ENCODE measurements at places on chromosomes 1 and 21.
A peak's percentile ranks its signal among the peaks of the same experiment; 100 is the strongest.

DNA sequence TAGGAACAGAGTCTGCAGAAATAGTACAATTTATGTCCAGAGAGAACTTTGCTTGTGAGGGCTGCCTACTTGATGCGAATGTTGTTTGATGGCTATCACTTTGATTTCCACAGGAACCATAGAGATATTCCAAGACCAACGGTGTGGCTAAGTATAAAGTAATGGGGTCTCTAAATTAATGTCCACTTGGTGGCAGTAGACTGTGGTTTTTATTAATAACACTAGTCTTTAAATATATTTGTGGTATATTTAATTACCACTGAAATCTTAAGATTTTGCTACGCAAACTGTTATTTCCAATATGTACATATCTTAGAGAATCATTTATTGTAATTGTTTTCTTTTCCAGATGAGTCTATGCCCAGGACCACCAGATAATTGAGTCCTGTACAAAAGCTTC is 647.9 kb downstream of the PLA2G4A start:
- no peaks in the 10 kb centered on the region for H3K36me3 ChIP-seq
- no peaks in the 10 kb centered on the region for H3K27me3 ChIP-seq
- H3K4me3 ChIP-seq = no peak overlapping the region
- peaks cover 4% of the 10 kb centered on the region for H3K4me1 ChIP-seq
- no peak for DNase-seq

DNA sequence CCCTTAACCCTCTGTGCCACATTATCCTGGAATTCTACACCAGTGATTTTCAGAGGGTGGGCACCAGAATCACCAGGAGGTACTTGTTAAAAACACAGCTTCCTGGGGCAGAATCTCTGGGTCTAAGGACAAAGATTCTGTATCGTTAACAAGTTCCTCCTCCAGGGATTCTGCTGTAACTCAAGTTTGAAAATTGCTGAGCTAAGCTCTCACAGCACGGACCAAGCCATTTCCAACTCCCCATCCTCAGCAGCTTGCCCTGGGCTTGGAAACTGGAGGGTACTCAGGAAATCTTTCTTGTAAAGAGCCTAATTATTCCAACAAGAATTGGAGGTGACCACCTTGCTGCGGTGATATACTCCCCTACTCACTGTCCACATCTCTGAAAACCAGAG is 48.8 kb downstream of the TMCO4 start:
- no peaks in the 10 kb centered on the region for H3K4me1 ChIP-seq
- H3K4me3 ChIP-seq = no peak overlapping the region
- DNase-seq = no peak

- peaks cover 19% of the 10 kb centered on the region for H3K27me3 ChIP-seq
- no peaks in the 10 kb centered on the region for H3K36me3 ChIP-seq
- no peak for DNase-seq
- no peak overlapping the region for H3K4me3 ChIP-seq
- peaks cover 3% of the 10 kb centered on the region for H3K4me1 ChIP-seq
Measured at GRCh38 chr1:23904748-23905357, 8.3 kb downstream of the CNR2 start.

GRCh38 chr1:168504064-168504837 is 39.5 kb downstream of the XCL2 start:
- H3K4me3 ChIP-seq = no peak overlapping the region
- no peak for DNase-seq
- H3K27me3 ChIP-seq = no peaks in the 10 kb centered on the region
- no peak overlapping the region for H3K27ac ChIP-seq

- no peak overlapping the region for H3K4me3 ChIP-seq
- H3K36me3 ChIP-seq = no peaks in the 10 kb centered on the region
- H3K27me3 ChIP-seq = peaks cover 8% of the 10 kb centered on the region
- DNase-seq = no peak
- peaks cover 16% of the 10 kb centered on the region for H3K4me1 ChIP-seq
Measured at GRCh38 chr21:42988236-42988965, 14.0 kb downstream of the PKNOX1 start.

DNA sequence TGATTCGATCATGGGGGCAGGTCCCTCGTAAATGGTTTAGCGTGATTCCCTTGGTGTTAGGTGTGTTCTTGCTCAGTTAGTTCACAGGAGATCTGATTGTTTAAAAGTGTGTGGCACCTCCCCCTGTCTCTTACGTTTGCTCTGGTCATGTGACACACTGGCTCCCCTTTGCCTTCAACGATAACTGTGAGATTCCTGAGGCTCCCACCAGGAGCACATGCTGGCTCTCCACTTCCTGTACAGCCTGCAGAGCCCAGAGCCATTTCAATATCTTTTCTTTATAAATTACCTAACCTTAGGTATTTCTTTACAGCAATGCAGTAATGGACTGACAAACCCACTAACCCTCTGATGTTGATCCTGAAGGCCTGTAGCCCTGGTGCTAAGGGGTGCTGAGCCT is 141.9 kb downstream of the FCRL5 start:
- DNase-seq = no peak
- H3K36me3 ChIP-seq = no peaks in the 10 kb centered on the region
- peaks cover 5% of the 10 kb centered on the region for H3K27me3 ChIP-seq

- peak overlapping the region; percentile 75 for H3K27ac ChIP-seq
- H3K36me3 ChIP-seq = peaks cover 5% of the 10 kb centered on the region
- no peak for DNase-seq
- peaks cover 21% of the 10 kb centered on the region for H3K4me1 ChIP-seq
Measured at GRCh38 chr1:15618077-15618654, 908 bp downstream of the DDI2 start.

- no peaks in the 10 kb centered on the region for H3K36me3 ChIP-seq
- no peak for DNase-seq
- H3K27me3 ChIP-seq = no peaks in the 10 kb centered on the region
Measured at GRCh38 chr1:242147096-242147976, 148.4 kb upstream of the MAP1LC3C start.

DNA sequence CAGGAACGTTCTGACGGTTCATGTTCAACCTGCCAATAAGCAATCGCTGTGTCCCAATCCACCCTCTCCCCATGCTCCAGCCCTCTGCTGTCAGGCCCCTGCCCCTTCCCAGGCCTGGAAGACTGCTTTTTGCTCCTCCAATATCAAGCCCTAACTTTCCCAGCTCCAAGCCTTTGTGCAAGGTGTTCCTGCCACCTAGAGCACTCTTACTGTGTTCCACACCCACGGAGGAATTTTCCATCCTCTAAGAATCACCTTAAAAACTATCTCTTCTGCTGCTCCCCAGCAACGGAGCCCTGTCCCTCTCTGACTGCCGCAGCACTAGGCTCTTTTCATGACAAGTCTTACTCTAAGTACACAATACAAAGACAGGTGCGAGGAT is 657.9 kb downstream of the AJAP1 start:
- H3K4me1 ChIP-seq = no peaks in the 10 kb centered on the region
- H3K4me3 ChIP-seq = no peak overlapping the region
- peaks cover 2% of the 10 kb centered on the region for H3K27me3 ChIP-seq
- no peak overlapping the region for H3K27ac ChIP-seq

DNA sequence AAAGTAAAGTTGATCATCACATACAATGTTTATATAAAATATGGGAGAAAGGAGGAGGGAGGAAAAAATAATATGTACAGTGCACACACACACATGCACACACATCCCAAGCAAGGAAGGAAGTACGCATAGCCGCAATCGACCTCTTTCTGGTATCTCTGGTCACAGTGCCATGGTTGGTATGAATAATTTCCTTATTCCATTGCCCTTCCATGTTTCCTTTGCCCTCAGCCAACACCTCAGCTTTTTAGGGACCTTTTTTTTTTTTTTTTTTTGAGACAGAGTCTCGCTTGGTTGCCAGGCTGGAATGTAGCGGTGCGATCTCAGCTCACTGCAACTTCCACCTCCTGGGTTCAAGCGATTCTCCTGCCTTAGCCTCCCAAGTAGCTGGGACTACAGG is 20.6 kb downstream of the CITED4 start:
- H3K27me3 ChIP-seq = peaks cover 3% of the 10 kb centered on the region
- peak overlapping the region; percentile 89 for H3K27ac ChIP-seq
- DNase-seq = no peak
- peaks cover 30% of the 10 kb centered on the region for H3K4me1 ChIP-seq

- no peak overlapping the region for H3K27ac ChIP-seq
- H3K36me3 ChIP-seq = peaks cover 45% of the 10 kb centered on the region
- no peak for DNase-seq
- H3K4me1 ChIP-seq = peaks cover 62% of the 10 kb centered on the region
Measured at GRCh38 chr1:162351246-162351842, 25.3 kb downstream of the SPATA46 start.

GRCh38 chr1:36199934-36200741 is 24.1 kb upstream of the THRAP3 start:
- peaks cover 8% of the 10 kb centered on the region for H3K4me1 ChIP-seq
- no peak for DNase-seq
- H3K4me3 ChIP-seq = no peak overlapping the region
- no peak overlapping the region for H3K27ac ChIP-seq

DNA sequence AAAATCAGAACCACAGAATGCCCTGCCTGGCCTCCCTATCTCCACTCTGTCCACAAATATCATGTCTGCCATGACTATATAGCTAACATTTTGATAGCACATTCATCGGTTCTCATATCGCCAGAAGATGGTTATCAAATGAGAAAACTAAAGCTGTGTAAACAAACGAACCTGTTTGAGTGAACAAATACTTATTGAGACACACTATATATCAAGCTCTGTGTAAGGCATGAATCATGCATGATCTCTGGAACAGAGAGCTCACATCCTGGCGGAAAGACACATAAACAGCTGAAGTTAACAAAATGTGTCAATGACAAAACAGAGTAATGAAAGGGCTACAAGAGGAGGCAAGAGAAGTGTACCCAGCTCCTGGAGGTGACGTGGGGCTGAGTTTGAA is 13.1 kb downstream of the KCND3 start:
- H3K4me1 ChIP-seq = no peaks in the 10 kb centered on the region
- no peaks in the 10 kb centered on the region for H3K36me3 ChIP-seq

- H3K4me3 ChIP-seq = no peak overlapping the region
- peaks cover 3% of the 10 kb centered on the region for H3K4me1 ChIP-seq
- H3K27ac ChIP-seq = peak overlapping the region; percentile 30
- H3K27me3 ChIP-seq = peaks cover 12% of the 10 kb centered on the region
- no peak for DNase-seq
Measured at GRCh38 chr1:17615157-17615556, 75.7 kb downstream of the ARHGEF10L start.

GRCh38 chr1:230713915-230714764 is at the start of gene AGT:
TSS of gene AGT (minus strand) at chr1:230714122. CDS start at chr1:230710823, 3,299 bp downstream.
- H3K4me3 ChIP-seq = no peak within 1 kb of the TSS
- H3K27ac ChIP-seq = no peak within 1 kb of the TSS
- DNase-seq = no peak

GRCh38 chr1:93623436-93623835 is 58.2 kb downstream of the BCAR3 start:
- H3K4me1 ChIP-seq = peaks cover 36% of the 10 kb centered on the region
- no peaks in the 10 kb centered on the region for H3K36me3 ChIP-seq
- H3K27me3 ChIP-seq = no peaks in the 10 kb centered on the region

DNA sequence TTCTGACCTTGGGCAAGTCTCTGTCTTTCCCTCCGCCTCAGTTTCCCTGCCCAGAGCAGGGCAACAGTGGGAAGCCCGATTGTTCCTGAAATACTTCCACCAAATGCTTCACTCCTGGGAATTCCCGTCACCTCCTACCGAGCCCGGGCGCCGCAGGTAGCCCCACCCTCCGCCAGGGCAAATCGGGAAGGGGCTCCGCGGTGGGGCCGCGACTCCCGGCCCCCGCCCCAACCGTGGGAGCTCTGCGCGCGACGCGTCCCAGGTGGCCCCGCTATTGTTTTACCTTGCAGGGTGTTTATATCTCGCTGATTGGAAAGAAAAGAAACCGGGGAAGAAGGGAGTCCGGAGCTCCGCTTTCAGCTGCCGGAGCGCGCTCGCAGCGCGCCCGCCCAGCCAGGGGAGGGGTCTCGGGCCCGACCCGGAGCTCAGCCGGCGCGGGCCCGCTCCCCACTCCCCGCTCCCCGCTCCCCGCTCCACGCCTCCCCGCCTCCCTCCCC is 407 bp downstream of the IGSF3 start:
- peak overlapping the region; percentile 95 for H3K4me3 ChIP-seq
- peaks cover 23% of the 10 kb centered on the region for H3K4me1 ChIP-seq
- H3K36me3 ChIP-seq = peaks cover 7% of the 10 kb centered on the region
- H3K27ac ChIP-seq = no peak overlapping the region
- no peak for DNase-seq
- peaks cover 6% of the 10 kb centered on the region for H3K27me3 ChIP-seq

DNA sequence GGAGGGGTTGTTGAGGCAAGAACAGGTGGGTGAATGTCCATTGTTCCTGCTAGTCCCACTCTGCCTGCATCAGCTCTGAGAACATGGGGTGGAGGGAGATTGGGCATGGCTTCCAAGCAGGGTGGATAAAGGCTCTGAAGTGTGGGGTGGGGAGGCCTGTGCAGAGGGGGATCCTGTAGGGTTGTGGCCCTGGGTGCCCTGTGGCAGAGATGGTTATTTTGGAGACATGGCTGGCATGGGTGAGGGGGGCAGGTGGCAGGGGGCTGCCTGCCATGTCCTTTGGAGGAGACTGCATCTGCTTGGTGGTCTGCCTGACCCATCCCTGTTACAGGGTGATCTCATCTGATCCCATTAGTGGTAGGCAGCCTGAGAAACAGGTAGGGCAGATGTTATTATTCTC is 11.2 kb downstream of the MYOG start:
- H3K4me3 ChIP-seq = peak overlapping the region; percentile 88
- peaks cover 32% of the 10 kb centered on the region for H3K36me3 ChIP-seq
- H3K4me1 ChIP-seq = peaks cover 49% of the 10 kb centered on the region
- peaks cover 6% of the 10 kb centered on the region for H3K27me3 ChIP-seq

DNA sequence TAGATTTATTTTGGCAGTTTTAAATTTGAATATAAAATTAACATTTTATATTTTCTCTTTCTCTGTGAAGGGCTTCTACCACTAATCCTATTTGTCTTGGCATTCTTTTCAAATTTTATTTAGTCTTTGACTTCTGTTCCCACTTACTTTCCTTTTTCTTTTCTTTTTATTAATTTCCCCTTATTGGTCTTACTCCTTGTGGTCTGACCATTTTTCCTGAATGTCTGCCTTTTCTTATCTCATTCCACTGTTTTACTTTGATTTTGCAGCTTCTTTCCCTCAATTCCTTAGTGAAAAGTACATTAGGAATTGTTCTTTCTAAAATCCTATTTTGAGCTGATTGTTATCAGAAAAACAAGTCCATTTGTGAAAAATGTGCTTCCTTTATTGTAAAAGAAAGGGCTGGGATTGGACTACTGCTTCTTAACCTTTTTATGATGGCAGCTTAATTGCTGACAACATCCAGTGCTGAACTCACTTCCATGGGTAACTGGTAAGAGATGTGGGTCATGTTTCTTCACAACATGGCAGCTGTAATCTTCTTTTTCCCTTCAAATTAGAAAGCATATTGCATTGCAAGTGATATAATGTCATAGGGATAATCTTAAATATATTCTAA is 284.6 kb downstream of the DNM3 start:
- H3K27me3 ChIP-seq = peaks cover 2% of the 10 kb centered on the region
- no peak overlapping the region for H3K4me3 ChIP-seq
- no peak overlapping the region for H3K27ac ChIP-seq
- H3K36me3 ChIP-seq = peaks cover 4% of the 10 kb centered on the region
- DNase-seq = no peak

DNA sequence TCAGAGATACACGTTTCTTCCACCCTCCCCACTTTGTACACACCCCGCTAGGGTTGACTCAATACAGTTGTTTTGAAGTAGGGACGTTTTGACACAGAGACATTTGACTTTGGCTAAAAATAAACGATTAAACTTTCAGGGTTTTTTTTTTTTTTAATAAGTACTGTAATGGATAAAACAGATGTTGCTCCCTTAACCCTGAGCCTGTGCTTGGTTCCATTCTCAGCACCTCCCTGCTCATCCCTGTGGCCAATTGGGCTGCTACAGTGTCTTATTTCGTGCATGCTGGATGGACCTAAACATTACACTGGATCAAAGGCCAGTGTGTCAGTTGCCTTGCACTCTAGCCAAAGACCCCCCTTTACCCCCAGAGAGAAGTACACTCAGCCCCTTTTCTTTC is 16.9 kb downstream of the GRHL3 start:
- no peak overlapping the region for H3K4me3 ChIP-seq
- peaks cover 3% of the 10 kb centered on the region for H3K36me3 ChIP-seq
- H3K4me1 ChIP-seq = peaks cover 32% of the 10 kb centered on the region
- peaks cover 2% of the 10 kb centered on the region for H3K27me3 ChIP-seq
- H3K27ac ChIP-seq = no peak overlapping the region
